Activated naive CD8-positive, alpha-beta T cell treated with anti-CD3 and anti-CD28 coated beads, Interleukin-2, amount 50 U/mL, for 16 hours (primary cell): ENCODE measurements at places on chromosomes 2 and 18.

GRCh38 chr2:134839649-134840048, 1.2 kb downstream of the ACMSD start:
- DNase-seq = no peak

DNA sequence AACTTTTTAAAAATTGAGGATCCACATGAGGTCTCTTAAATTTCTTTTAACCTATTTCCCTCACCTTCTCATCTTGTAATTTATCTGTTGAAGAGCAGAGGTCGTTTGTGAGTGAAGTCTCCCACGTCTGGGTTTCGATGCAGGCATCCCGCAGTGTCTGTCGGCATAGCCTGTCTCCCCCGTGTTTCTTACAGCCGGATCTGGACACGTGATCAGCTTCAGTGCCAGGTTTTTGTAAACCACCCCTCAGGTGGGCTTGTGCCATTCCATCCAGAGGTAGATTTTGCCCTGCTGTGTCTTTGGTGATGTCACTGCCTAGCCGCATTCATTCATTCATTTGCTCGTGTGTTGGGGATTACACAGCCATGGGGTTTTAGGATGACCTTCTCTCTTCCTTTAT, 16.2 kb downstream of the AQP12A start:
- no peak for DNase-seq

DNA sequence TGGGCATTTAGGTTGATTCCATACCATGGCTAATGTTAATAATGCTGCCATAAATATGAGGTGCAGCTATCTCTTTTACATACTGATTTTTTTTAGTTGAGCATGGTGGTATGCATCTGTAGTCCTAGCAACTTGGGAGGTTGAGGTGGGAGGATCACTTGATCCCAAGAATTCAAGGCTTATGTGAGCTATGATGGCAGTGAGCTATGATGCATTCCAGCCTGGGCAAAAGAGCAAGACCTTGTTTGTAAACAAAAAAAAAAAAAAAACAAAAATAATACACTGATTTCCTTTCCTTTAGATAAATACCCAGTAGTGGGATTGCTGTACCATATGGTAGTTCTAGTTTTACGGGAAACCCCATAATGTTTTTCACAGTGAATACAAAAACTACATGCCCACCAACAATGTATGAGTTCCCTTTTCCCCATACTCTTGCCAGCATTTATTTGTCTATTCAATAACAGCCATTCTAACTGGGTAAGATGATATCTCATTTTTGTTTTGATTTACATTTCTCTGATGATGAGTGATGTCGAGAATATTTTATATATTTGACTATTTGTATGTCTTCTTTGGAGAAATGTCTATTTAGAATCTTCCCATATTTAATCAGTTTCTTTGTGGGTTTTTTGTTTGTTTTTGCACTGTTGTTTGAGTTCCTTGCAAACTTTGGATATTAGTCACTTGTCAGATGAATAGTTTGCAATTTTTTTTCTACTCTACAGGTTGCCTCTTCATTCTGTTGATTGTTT, 281.0 kb upstream of the KYNU start:
- no peak for DNase-seq

DNA sequence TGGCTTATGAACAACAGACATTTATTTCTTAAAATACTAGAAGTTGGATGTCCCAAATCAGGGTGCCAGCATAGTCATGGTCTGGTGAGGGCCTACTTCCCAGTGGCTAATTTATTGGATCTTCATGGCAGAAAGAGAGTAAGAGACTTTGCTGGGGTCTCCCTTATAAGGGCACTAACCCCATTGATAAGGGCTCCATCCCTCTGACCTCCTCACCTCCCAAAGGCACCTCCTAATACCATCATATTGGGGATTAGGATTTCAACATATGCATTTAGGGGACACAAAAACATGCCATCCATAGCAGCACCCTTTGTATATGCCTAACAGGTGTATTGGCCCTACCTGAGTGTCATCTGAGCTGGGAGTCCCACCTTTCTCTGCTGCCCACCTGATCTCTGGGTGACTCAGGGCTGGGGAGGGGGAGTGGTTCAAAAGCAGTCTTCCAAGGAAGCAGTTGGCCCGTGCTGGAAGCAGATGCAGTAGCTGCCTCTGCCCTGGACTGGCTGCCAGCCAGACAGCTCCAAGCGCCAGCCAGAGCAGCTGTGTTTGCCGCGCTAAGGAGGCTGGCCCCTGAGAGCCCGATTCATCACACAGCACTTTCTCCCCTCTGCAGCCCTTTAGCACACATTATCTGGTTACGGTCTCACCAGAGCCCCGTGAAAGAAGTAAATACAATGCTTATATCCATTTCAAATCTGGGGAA, 84.6 kb downstream of the SMAD7 start:
- DNase-seq = no peak

GRCh38 chr2:12448846-12449505, 267.8 kb upstream of the TRIB2 start:
- no peak for DNase-seq

- no peak for DNase-seq
Observed at GRCh38 chr2:98842136-98842535, 93.9 kb downstream of the CRACDL start.

DNA sequence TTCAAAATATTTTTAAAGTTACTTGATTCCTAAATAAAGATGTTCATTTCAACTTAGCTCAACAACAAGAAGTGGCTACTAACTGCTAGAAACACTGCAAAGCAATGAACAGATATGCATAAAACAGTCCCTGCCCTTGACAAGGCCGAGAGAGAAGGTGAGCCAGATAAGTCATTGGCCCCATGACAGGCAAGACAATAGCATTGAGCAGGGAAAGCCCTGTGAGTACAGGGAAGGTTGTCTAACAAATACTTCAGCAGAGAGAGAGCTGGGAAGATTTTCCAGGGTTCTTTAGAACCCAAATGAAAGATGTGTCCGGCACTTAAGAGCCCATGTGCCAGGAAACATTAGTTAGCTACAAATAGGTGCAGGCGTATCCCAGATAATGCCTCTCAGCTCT, 4.7 kb downstream of the LAMA1 start:
- DNase-seq = no peak

DNA sequence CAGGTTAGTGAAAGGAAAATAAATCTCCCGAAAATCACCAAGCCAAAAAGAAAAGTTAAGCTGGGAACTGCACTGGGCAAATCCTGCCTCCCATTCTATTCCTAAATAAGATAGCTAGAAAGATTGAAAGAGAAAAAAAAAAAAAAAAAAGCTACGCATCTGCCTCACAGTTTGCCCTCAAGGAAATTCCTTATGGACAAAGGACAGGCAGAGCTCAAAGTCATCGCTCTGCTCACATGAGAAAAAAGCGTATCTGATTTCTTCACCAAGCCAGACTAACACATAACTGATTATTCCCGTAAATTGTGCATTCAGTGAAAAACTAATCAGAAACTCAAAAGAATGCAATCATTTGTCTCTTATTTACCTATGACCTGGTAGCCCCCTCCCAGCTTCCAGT, 50.0 kb downstream of the PUM2 start:
- no peak for DNase-seq

DNA sequence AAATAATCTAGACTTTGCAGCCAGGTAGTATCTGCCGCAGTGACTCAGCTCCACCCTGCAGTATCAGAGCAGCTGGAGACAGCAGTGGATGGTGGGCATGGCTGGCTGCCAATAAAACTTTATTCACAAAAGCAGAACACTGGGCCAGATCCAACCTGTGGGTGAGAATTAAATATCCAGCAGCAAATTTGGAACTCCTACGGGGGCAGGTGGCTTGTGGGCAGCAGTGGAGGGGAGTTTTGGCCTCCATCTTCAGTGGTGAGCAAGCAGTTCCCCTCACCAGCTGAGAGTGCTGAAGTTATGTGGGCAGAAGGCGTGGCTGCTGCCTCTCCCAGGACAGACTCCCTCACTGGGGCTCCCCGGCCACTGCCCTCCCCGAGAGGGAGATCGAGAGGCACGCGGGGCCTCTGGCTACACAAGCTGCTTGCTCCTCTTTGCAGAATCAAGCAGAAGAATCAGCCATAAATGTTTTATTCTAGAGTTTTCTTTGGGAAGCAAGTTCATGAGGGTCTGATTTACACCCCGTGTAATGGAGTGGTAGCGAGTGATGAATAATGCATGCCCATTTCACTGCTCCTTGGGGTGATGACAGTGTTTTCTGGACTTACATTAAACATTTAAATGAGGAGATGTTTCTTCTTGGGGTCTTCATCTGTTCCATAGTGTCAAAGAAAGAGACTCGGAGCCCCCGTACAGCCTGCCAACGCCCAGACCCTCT, 204.3 kb downstream of the SEPTIN10 start:
- no peak for DNase-seq

DNA sequence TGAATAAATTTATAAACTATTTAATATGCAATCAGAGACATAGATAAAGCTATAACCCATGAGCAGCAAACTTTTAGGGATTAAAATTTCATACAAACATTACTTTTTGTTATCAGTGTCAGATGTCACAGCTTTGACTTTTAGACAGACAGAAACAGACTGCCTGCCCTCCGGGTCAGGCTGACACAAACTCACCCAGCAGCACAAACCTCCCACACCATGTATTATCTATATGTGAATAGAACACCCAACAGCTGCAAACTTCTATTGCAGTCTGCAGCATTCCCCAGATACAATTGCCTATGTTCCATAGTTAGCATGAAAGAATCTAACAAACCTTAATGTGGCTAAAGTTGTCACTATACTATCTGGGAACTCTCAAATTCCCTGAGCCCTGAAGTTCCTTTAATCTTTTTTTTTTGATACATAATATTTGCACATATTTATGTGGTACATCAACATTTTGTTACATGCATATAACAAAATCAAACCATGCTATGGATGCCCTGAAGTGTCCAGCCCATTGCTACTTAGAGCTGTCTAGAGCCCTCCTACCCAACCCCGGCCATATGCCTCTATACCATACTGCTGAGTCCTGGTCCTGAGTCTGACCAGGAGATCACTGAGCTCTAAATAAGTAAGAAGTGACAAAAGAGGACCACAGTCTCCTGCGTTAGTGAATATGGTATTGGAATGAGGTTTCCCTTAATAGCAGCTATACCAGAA, 214.4 kb downstream of the ZNF385B start:
- no peak for DNase-seq
